ENCODE measurements at places on chromosomes 5 and 9.

GRCh38 chr5:43485406-43485805 is 1.7 kb upstream of the TMEM267 start:
- peak; percentile 11 for DNase-seq

- no peak for DNase-seq
Measured at GRCh38 chr9:108756746-108757490, 98.9 kb downstream of the ACTL7B start.

DNA sequence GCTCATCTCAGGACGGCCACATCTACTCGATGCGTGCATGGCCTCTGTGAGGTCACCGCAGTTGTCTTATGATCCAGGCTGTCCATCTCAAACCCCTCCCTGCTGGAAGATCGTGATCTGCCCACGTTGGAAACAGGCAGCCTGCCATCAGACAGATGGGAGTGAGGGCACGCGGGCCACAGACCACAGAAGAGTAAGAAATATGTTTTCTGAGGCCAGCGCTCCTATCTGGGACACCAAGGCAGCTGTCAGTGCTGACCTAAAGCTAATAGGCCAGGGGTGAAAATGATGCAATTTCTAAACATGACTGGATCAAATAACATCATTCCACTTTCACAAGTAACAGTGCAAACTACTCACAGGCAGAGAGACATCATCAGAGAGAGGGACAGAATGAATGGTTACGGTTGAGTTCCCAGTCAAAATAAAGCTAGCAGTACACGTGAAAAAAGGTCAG is 57.1 kb upstream of the CER1 start:
- DNase-seq, result no peak

- DNase-seq, result peak; percentile 12
Measured at GRCh38 chr5:57209316-57210040, 35.6 kb downstream of the GPBP1 start.

DNA sequence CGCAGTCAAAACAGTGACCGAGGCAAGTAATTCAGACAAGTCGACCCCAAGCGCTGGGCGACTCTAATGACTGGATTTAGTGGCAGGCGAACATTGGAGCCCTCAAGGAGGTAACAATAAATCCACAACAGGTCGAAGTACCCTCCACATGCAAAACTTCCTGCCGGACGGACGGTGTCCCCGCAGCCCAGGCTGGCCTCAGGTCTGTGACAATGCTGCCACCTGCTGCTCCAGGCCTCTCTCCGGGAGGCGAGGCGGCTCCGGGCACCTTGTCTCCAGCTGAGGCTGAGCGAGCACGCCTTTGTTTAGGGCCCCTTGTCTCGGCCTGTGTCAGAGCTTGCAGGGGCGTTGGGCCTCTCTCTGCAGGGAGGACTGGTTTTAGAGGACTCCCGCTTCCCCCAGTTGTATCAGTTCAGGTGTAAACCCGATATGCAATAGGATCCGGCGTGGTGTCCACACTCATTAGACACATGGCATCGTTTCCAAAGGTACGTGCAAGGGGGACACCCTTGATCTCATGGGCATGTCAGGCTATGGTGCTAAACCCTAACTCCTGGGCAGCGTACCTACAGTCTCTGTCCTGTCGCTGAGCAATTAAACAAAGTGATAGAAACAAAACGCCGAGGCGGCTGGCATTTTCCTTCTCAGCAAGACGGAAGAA is 628.0 kb upstream of the ADAMTS16 start:
- no peak for DNase-seq

DNA sequence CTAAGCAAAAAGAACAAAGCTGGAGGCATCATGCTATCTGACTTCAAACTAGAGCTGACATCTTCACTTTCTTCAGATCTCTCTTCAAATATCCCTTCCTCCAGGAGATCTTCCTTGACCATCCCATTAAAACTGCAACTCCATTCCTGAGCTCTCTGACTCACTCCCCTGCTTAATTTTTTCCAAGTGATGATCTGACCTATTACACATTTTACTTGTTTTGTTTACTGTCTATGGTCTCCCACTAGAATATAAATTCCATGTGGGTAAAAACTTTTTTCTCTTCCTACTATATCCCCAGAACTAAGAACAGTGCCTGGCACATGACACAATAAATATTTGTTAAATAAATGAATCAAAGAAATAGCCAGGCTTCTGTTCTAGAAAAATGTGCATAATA is 87.5 kb downstream of the SLIT3 start:
- no peak for DNase-seq

DNA sequence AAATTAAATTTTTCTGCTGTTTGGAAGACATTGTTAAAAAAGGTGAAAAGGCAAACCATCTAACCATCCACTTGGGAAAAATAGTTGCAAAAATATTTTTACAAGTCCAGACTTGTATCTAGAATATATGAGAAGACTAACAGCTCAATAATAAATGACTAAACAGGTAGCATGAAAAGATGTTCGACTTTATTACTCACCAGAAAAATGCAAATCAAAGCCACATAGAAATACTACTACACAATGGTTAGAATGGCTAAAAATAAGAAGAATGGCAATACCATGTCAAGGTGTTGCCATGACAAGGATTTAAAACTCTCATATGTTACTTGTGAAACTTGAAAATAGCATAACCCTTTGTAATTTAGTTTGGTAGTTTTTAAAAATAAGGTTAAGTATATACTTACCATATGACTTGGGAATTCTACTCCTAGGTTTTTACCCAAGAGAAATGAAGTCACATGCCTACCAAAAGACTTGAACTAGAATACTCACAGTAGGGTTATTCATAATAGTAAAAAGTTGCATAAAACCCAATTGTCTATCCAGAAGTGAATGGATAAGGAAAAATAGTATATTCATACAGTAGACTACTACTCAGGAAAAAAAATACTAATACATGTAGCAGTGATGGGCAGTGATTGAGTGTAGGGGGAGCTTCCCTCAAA is 93.8 kb downstream of the VPS13A start:
- no peak for DNase-seq

DNA sequence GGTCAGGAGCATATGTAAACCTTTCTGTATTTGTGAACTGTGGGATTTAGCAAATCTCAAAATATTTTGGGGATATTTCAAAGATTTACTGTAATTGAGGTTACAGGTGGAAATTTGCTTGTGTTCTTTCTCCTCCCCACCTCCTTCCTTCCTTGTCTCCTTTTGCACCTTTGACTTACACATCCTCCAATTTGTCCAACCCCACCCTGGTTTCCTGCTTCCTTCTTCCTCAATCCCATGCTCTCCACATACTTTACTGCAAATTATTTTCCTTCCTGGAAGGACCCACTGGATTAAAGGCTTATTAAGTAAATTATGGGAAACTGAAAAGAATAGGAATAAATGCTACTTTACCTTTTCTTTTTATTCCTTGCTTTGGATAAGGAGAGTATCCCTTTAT is 74.5 kb upstream of the LRRC70 start:
- no peak for DNase-seq

DNA sequence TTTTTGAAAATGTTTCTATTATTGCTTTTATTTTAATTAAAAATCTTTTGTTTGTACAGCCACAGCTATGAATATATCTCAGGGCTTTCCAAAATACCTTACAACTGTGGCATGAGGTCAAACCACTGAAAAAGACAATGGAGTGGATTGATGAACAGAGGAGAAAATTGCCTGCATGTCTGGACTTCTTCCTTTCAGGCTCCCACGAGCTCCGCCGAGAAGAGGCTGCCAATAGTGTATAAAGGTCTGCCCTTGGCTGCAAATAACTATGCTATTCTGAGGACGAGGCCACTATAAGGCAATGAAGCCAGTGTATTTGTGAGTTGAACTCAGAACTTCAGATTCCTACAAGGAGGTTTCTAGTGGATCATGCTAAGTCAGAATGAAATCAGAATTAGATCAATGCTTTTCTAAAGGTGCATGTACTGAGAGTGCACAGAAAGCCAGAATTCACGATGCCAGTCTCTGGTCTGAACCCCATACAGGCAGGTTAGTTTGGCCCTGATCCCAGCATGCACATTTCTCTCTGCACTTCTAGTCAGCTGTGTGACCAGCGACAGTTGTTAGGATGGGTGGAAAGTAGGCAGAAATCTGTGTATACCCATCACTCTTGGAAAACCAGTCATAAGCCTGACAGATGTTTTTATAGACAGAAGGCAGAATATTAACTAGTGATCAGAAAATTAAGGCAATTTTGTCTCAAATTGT is 42.7 kb upstream of the PLPP1 start:
- no peak for DNase-seq

GRCh38 chr5:14296533-14297331 is 153.6 kb downstream of the TRIO start:
- no peak for DNase-seq

DNA sequence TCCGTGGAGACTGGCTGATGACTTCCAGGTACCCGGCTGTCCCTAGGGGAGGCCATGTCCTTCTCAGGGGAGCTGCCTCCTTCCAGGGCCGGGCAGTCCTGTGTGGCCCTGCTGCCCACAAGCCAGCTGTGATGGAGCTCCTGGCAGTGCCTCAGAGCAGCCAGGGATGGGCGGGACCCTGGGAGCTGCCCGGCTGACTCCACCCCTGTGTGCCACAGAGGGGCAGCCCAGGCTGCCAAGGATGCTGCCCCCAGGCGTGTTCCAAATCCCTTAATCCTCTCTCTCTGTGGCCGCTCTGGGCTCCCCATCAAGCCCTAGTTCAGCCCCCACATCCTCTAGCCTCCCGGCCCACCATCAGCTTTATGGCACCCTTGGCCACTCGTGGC is 7.0 kb upstream of the SCGB3A1 start:
- DNase-seq, result no peak

- peak; percentile 35 for DNase-seq
Measured at GRCh38 chr5:173689737-173690360, 73.4 kb upstream of the BOD1 start.

DNA sequence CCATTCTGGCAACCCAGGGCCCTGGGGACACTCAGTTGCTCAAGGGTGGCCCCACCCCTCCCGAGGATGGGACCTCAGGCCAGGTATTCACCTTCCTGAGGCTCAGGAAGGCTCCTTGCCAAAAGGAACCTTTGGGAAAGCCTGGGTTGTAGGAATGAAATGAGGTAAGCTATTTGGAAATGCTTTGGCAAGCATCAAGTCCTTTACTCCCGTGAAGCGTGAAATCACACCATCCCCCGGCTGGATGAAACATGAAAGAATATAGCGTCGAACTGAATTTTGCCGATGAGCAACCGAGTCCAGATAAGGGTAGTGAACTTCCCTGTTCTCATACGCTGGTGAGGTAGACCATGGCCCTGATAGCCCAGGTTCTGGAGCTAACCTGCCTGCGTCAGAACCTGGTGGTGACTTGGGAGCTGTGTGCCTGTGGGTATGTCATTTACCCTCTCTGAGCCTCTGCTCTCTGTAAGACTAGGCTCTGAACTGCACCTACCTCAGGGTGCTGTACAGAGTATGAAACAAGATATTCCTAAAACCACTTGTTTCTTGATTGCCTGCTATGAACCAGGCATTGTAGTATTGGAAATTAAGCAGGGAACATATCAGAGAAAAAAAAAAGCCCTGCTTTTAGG is 105.3 kb upstream of the BOD1 start:
- no peak for DNase-seq

DNA sequence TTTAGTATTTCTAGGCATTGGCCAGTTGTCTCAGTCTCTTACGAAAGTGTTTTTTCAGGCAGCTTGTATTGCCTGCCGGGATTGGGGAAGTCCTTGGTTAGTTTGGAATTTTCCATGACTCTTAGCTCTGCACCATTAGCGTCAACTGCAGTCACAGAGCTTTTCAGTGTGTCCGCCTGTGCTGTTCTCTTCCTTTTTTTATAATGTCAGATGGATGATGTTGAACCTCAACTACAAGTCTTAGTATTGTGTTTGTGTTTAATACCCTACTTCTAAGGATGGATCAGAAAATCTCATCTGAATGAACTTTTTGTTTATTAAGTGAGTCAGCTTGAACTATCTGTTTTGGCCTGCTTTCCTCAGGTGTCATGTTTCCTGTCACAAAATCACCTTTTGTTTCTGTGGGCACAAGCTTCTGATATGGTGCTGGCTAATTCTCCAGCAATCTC is 33.1 kb downstream of the ATP6V0E1 start:
- DNase-seq, result peak; percentile 43

GRCh38 chr9:316382-316965 is 101.8 kb downstream of the DOCK8 start:
- no peak for DNase-seq

- DNase-seq, result peak; percentile 70
Measured at GRCh38 chr9:27888661-27889295, 315.5 kb upstream of the C9orf72 start.

GRCh38 chr5:34009610-34010009 is 1.8 kb upstream of the AMACR start:
- no peak for DNase-seq

GRCh38 chr5:173962436-173962972 is 26.5 kb upstream of the C5orf47 start:
- no peak for DNase-seq

DNA sequence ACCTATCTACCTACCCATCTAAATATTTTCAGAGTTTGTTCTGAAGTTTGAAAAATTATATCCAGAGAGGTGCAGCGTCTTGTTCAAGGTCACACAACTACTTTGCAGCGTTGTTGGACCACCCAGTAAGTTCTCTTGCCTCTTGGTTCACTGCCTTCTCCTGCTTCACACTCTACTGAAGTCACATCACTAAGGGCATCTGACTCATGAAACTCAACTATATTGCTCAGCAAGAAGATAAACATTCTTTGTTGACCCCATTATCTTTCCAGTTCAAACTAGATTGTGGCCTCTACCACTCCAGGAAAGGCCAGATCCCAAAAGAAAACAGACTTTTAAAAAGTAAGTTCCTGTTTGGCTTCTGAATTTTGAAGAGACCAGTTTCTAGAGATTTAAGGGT is 326.9 kb downstream of the SLIT3 start:
- DNase-seq, result no peak

- DNase-seq, result no peak
Measured at GRCh38 chr9:132161743-132162184, at the start of gene NTNG2. Gene NTNG2 (plus strand): TSS chr9:132162058. CDS start chr9:132166832, 4,774 bp downstream.

GRCh38 chr9:121598965-121599871 is 52.2 kb upstream of the DAB2IP start:
- peak; percentile 90 for DNase-seq

DNA sequence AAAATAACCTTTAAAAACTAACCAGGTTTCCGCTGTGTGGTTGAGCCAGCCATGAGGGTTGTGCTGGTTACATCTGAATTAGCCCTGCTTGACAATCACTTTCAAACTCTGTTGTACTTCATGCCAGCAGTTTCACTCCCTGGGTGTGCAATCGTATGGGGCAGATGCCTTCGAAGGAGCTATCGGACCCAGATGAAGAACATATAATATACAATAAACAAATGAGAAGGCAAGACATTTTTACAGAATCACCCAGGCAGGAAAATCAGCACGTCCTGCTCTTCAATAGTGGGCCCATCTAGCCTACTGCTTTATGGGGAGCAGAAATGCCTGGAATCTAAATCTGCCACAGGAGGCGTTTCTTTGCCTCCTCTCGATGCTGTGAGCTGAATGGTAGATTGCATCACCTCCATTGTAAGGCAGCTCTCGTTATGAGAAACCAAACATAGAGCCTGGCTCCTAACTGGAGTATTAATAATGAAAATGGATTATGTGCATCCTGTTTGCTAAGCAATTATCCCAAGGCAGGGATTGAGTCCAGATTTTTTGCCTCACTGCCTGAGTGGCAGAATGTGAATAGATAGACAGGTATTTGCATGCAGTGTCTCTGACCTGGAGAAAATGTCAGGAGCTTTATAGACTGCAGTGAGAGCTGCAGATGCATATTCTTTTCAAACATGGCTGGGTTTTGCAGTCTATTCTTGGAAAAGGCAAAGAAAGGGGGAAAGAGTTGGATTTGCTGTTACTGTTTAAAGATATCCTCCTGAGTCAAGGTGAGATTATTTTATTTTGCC is 143.3 kb upstream of the SMARCA2 start:
- DNase-seq, result no peak
